Epithelial cell of esophagus (primary cell): ENCODE measurements at places on chromosomes 11 and 22.

- DNase-seq, result peak; percentile 89
These were observed 12.6 kb downstream of the ZDHHC5 start for GRCh38 chr11:57680552-57680874.

DNA sequence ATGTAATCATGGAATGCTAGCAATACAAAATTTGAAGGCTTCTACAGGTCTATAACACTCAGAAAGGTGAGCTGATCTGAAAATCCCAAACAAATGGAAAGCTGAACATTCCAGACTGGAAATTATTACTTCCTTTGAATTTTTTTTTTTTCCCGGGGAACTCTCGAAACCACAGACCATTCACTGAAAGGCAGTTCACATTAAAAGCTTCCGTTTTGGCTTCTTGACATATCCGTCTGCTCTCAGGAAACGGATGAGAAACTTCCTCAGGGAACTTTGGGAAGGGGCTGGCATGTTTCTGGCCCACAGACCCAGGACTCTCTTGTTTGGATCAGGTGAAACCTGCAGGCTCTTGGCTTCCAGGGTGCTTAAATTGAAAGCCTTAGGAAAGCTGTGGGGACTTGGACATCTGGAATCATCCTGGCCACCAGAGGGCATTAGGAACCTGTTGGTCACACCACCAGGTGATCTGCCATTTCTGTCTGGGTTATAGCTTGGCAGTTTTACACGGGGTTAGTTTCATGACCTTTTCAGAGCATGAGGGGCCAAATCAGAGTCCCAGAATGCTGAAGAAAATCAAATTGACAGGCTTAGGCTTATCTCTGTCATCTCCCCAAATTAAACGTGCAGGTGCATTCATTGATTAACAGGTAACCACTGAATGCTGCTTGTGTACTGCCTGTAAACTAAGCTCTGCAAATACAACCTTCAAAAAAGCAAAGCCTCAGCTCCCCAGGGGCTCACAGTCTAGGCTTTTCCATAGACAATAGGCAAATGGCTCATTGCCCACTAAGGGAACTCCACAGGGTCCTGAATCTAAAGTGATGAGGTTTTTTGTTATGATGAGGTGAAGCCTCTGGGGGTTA, 22.7 kb upstream of the GRAMD1B start:
- DNase-seq, result peak; percentile 81

DNA sequence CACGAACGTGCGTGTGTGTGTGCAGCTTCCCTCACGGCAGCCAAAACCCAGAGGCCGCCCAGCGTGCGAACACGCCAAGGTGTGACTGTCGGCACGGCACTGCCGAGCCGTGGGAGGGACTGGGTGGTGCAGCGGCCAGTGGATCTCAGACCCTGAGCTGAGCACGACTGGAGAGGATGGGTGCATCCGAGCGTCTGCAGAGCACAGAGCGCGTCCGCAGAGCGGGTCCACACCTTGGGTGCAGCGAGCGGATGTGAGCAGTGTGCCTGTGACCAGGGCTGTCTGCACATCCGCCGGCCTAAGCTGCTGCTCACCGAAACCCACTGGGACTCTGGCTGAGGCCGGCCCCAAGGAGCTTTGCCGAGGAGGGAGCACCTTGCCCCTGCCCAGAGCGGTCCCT, 22.7 kb downstream of the PTDSS2 start:
- DNase-seq, result no peak

GRCh38 chr11:133815636-133816035, 29.7 kb downstream of the SPATA19 start:
- no peak for DNase-seq

- DNase-seq, result no peak
These were observed 47.5 kb downstream of the PAMR1 start for GRCh38 chr11:35477901-35478300.

DNA sequence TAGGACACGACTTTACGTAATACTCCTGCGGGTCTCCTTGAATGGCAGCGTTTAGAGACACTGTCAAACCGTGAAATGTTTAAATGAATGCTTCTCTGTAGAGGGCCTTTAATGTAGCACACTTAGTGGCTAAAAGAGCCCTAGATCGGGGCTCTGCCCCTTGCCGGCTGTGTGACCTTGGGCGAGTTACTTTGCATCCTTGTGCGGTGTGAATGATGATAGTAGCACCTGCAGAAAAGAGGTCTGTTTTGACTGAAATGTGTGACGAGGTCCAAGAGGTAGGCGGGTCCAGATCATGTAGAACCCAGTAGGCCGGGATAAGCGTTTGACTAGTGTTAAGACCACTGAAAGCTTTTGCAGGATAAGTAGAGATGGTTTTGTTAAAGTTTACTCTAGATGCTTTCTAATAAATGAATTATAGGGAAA, 866 bp downstream of the MED17 start:
- no peak for DNase-seq

GRCh38 chr11:7973011-7973410, 7.8 kb upstream of the NLRP10 start:
- DNase-seq, result peak; percentile 59

DNA sequence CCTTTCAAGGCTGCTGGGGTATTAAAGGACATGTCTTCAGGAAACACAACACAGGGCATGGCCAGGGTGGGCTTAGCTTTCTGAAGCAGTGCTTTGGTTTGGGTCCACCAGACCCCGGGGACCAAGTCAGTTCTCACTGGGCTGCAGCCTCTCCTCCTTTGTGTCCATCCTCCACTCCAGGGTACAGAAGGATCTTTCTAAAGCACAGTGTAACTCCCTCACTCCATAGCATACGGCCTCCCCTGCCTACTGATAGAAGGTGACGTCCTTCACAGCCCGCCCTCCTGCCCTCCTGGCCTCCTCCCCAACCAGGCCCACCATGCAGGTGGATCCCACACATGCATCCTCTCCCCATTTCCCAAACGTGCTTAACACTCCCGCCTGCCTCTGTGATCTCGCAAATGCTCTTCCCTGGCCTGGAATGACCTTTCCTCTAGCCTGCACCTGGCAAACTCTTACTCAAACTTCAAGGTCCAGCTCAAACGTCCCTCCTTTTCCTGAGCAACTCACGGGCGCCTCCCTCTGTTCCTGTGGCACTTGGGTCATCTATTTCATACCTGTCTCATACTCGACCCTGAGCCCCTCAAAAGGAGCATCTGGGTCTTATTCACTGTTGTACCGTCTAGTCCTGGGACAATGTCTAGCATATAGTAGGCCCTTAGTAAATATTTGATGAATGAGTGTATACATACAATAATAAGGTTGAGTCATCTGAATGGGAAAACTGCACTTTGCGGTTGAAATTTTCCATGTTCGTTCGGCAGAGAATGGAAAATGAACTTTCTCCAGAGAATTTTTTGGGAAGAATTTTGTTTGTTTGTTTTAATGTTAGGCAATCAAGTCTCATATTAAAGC, 187.7 kb downstream of the EFCAB6 start:
- DNase-seq, result no peak

GRCh38 chr22:43831561-43832392, 19.7 kb upstream of the EFCAB6 start:
- no peak for DNase-seq

- DNase-seq, result no peak
These were observed 43.9 kb upstream of the CARD18 start for GRCh38 chr11:105183426-105183825.

- no peak for DNase-seq
These were observed 245.4 kb downstream of the DYNC2H1 start for GRCh38 chr11:103354656-103355055.

DNA sequence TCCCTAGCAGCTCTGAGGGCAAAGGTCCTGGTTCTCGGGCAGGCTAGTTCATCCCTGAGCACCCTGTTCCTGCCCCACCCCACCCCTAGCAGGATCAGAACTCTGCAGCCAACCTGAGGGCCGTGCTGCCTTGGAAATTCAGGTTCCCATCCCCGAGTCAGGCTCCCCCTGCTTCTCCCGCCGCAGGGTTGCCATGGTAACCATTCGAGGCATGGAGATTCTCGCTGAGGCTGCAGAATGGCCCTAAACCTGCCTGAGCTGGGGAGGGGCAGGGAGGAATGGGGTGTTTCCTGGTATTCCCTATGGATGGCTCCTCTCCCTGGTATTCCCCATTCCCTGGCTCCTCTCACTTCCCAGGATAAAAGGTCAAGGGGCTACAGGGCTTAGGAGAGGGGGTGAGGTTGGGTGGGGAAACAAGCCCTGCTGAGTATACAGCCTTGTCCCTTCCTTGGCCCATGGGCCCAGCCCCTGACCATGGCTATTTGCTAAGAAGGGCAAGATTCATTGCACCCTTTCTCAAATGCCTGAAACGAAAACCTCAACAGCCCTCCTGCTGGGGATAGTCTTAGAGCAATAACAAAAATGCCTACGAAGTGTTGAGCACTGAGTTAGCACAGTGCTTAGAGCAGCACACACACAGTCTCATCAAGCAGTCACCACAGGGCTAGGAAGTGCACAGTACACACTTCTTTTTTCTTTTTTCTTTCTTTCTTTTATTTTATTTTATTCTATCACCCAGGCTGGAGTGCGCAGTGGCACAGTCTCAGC, 58.7 kb downstream of the CHST1 start:
- DNase-seq, result no peak

DNA sequence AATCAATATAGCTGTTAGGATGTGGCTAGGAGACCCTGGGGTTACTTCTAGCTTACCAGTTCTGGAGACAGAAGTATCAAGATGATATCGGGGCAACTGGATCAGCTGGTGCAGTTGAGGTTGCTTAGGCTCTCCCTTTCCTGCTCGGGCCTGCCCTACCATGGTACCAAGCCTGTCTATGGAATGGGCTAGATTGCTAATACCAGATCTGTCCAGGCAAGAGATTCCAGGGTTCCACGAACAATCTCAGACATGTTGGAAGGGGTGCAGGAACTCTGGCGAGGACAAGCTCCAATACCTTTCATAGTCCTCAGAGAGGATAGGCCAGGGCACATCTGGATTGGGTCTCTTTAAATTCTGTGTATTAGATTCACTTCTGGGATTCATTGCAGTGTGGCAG, 53.8 kb downstream of the ADM start:
- DNase-seq, result peak; percentile 90

- no peak for DNase-seq
These were observed 111.9 kb downstream of the MED15 start for GRCh38 chr22:20619045-20619892.

DNA sequence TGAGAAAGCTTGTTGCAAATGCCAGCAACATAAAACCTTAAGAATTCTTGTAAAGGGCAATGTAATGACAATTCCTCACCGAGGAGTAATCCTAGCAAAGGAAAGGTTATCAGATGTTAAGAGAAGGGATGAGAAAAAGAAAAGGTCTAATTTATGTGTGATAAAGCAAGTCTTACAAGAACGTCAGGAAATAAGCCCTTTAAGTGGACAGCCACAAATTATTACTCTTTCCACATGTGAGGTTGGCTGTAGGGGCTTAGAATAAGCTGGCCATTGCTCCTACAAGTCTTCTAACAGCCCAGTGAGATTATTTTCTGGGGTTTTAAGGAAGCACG, 9.3 kb downstream of the LAYN start:
- DNase-seq, result no peak

- DNase-seq, result no peak
These were observed 12.1 kb upstream of the ADORA2A start for GRCh38 chr22:24414984-24415945.

- DNase-seq, result peak; percentile 29
These were observed 104.4 kb downstream of the MPPED2 start for GRCh38 chr11:30481796-30482195.

DNA sequence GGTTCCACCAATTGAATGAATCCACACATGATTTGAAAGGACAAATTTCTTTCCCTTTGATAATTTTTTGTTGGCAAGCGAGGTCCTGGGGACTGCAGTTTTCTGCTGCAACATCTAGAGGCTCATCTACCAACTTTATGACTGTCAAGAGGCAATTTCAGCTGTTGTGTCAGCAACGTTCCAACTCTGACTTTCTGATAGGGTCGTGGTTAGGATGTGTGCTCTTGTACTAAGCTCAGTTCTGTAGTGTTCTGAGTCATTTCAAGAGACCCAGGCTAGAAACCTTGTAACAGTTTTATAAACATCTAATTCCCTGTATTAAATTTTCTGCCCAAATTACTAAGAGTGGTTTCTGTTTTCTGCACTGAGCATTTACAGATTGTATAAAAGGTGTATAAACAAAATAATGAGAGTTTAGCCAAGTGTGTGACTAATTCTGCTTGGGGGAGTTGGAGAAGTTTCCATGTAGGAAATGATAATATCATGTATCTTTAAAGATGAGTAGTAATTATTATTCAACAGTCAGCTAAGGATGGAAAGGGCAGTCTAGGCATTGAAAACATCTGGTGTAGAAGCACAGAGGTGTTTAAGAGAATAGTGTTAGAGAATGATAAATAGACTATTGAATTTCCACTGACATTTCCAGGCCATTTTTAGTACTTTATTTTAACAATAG, 72.2 kb downstream of the RBMXL2 start:
- no peak for DNase-seq
